ENCODE measurements at places on chromosomes 5 and 9.
A peak's percentile ranks its signal among the peaks of the same experiment; 100 is the strongest.

GRCh38 chr9:4339357-4339756, 39.5 kb upstream of the GLIS3 start:
- DNase-seq, result peak; percentile 50

DNA sequence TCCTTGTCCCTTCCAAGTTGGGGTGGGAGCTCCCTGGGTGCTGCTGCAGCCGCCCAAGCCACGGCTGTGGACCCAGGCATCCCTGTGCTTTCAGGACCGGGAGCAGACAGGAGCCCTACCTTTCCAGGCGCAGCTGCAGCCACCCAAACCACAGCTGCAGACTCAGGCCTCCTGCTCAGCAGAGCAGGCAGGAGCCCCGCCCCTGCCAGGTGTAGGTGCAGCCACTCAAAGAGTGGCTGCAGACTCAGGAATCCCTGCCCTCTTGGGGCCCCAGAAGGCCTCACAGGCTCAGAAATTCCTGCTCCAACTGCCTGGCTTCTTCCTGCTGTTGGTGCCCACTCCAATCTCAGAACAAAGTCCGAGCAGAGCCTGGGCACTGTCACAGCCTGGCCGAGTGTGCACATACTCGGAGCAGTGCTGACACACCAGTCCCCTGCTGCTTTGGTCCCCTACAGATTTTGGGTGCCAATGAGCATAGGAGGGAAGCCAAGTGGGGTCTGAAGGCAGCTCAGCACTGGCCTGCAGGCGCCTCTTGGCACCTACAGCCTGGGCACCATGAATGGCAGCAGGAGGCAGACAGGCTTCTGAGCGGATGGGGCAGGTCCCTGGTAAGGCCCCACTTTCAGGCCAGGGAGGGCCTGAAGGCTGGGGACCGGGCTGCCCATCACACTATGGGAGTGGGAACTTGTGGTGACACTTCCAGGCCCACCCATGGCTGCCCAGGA, 6.0 kb upstream of the TESK1 start:
- DNase-seq, result no peak

- no peak for DNase-seq
Measured at GRCh38 chr5:151614565-151614964, 23.4 kb upstream of the FAT2 start.

DNA sequence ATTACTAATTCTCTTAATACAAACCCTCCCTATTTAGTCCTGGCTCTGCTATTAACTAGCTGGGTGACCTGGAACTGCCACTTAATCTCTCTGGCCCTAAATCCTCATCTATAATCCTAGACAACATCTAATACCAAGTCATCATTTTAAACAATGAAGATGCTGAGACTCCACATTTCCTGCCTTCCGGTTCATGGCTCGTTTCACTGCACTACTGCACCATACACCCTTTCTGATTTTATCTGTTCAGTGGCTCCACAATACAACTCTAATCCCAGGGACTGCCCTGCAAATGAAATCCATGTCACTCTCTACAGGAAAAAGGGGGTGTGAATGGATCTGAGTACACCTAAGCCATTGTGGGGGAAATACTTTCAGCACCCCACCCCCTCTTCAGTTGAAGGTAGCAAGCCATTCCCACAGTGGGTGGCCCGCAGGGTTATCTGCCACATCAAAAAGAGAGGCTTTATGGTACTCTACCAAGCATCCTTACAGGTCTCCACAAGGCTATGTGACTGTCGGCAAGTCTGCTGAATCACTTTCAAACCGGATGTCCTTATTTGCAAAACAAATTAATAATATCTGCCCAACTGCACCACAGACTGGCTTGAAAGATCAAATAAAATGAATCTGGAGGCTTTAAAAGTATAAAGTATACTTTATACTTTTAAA, 89.5 kb downstream of the EPB41L4A start:
- DNase-seq, result no peak

DNA sequence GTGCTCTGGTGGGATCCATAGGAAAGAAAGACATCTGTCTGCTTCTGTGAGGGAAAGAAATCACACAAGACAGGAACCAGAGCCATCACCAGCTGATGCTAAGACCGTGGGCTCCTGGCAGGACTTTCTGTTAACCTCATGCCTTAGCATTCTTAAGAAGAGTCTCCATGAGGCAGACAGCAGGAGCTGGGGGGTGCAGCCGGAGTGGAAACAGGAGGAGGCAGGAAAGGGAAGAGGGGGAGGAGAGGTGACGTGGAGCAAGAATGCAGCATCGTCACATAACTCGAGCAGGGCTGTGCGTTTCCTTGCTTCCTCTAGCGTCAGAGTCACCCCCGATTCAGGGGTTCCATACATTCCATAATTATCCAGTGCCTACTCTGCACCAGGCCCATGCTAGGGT, 53.6 kb downstream of the ERGIC1 start:
- no peak for DNase-seq

GRCh38 chr9:112777914-112778313, 27.4 kb downstream of the SNX30 start:
- DNase-seq, result no peak

DNA sequence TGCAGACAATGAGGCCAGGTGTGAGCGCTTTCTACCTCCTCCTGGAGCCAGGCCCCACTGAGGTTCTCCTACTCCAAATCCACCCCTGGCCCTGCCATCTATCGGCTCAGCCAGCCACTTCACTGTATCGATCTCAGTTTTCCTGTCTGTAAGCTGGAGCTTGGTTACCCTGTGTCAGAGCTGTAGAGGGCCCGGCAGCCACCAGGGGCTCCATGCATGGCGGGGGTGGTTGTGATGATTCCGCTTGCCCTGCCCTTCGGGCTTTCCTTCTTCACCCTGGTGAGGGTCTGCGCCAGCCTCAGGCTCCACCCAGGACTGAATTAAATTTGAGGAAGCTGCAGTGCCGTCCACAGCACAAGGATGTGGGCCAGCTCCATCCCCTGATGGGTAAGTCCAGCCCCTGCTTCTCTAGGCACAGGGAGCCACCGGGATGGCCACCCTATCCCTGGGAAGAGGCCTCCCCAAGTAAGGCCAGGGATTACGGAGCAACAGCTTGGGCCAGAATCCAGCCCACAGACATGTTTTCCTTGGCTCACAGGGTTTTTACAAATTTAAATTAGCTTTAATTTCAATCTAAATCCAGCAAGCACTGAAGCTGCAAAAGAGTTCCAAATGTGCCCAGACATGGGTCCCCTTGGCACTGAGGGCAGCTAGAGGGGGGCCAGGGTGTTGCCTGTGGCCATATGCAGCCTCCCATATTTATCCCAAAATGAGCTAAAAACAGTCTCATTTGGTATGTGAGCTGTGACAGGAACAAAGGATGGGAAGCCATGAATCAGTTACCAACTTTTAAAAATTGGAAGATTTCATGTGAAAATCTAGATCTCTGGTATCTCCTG, 89.1 kb upstream of the FBXW11 start:
- DNase-seq, result no peak

DNA sequence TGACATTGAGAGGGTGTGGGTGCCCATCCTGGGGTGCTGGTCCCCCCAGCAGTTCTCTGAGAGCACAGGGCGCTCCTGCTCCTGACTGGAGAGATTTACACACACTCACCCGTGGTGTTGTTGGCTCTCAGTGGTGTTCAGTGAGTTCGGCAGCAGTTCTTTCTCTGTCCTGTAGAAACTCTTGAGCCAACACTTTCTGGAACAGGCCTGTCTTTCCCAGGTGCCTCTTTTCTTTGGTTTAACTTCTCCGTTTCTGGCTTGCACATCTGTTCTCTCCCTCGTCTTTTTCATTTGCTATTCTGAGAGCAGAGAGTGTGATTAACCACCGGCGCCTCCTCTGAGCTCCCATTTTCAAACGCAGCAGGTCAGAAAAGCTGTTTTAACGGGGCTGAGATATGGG, 284.5 kb downstream of the IRX2 start:
- DNase-seq, result no peak

GRCh38 chr5:31708089-31708488, 69.2 kb downstream of the PDZD2 start:
- DNase-seq, result no peak

GRCh38 chr9:8365029-8365428, 565.5 kb upstream of the DMAC1 start:
- no peak for DNase-seq

- no peak for DNase-seq
Measured at GRCh38 chr9:135422341-135422944, 57.1 kb upstream of the PPP1R26 start.

- no peak for DNase-seq
Measured at GRCh38 chr9:82750411-82750913, 312.5 kb downstream of the RASEF start.

DNA sequence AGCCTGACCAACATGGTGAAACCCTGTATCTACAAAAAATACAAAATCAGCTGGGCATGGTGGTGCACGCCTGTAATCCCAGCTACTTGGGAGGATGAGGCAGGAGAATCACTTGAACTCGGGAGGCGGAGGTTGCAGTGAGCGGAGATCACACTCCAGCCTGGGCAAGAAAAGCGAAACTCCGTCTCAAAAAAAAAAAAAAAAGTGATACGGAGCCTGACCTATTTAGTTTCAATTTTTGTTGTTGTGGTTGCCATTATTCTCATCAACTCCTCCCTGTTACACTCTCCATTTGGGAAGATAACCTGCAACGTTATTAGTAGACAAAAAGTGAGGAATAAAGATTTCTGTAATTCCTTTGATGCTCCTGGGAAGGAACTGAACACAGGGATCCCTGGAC, 1.3 kb downstream of the STOM start:
- DNase-seq, result no peak

DNA sequence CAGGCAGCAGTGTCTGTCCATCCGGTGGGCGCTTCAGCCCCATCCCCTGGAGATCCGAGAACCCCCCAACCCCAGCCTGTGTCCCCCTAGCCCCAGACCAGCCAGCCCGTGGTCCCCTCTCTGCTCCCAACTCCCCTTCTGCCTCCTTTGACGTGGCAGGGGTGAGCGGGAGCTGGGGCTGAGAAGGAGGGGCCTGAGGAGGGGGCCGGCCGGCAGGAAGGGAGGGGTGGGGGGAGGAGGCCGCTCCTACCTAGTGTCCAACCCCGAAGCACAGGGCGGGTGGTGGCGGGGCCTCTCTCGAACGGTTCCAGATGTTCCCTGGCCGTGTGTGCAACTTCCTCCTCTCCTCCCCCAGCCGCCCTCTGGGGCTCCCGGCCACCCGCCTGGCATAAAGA, 31.0 kb downstream of the GOLGA2 start:
- DNase-seq, result no peak

DNA sequence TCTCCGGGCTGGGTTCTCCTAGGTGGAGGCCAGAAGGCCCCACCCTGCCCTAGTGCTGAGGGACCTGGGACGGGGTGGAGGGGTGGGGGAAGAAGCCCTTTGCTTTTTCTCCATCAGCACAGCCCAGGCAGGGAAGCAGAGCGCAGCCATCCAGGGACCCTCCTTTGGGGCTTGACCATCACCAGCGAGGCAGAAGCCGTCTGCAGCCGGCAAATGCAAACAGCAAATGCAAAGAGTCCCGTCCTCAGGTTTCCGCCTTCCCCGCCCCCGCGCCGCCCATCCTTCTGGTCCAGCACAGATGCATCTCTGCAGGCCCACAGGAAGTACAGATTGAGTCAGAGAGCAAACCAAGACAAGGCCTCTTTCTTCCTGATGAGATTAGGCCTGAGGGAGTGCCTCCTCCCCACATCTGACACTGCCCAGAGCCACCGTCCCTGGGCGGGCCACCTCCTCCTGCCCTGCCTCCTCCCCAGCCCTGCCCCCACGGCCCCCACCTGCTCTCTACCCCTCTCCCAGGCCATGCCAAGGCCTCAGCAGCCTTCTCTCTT, 23.4 kb downstream of the CORO2A start:
- DNase-seq, result peak; percentile 99

DNA sequence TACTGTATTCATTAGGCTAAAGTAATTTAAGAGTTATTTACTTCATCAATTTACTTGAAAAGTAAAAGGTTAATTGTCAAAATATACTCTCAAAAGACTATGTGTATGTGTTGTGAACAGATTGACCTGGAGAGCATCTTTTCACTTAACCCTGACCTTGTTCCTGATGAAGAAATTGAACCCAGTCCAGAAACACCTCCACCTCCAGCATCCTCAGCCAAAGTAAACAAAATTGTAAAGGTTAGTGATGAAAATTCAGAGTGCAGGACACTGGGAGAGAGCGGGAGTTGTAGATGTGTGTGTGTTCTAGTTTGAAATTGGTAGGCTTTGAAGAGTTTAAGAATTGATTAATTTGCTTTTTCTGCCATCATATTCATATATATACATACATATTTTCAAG, 41.9 kb downstream of the KIF2A start:
- no peak for DNase-seq

- DNase-seq, result peak; percentile 46
Measured at GRCh38 chr5:37738057-37738691, 101.7 kb downstream of the GDNF start.

DNA sequence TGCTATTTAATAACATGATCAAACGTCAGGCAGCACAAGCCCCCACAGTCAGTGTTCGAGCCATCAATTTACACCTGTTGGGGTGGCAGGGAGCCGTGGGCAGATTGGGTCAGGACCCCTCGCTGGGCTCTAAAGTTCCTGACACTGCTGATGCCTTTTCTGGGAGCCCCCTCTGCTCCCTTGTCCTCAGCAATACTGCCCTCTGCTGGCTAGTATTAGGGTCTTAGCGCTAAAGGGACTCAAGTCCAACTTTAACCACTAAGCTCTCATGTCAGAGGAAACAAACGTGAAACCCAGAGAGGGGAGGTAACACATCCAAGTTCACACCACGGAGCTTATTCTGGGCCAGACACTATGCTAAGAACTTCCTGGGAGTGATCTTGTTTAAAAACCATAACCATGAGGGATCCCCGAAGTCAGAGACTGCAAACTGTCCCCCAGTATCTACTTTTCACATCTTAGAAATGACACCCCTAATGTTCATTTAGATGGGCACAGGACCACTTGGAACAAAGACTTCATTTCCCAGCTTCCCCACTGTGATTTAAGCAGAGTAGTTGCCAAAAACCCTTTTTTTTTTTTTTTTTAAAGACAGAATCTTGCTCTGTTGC, 20.4 kb downstream of the ANKS6 start:
- DNase-seq, result peak; percentile 71

DNA sequence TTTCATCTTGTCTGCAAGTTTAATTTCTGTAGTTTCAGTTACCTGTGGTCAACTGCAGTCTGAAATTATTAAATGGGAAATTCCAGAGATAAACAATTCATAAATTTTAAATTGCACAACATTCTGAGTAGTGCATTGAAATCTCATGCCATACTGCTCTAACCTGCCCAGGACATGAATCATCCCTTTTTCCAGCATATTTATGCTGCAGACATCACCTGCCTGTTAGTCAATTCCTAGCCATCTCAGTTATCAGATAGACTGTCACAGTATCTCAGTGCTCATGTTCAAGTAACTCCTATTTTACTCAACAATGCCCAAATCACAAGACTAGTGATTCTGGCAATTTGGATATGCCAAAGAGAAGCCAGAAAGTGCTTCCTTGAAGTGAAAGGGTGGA, 223.0 kb upstream of the GRIA1 start:
- no peak for DNase-seq

- DNase-seq, result peak; percentile 95
Measured at GRCh38 chr9:35923927-35924763, 14.9 kb downstream of the SPAAR start.

- DNase-seq, result peak; percentile 74
Measured at GRCh38 chr5:150022158-150022531, 21.6 kb downstream of the HMGXB3 start.

- DNase-seq, result no peak
Measured at GRCh38 chr5:63245271-63245670, 666.7 kb downstream of the LRRC70 start.
